Hindlimb muscle (tissue), 1 donor: ENCODE measurements at places on chromosomes 2 and 18.

- DNase-seq, result peak; percentile 47
These were observed 73.5 kb downstream of the CCBE1 start for GRCh38 chr18:59623456-59624368.

GRCh38 chr2:112472547-112473263 is 9.3 kb upstream of the TTL start:
- no peak for DNase-seq

DNA sequence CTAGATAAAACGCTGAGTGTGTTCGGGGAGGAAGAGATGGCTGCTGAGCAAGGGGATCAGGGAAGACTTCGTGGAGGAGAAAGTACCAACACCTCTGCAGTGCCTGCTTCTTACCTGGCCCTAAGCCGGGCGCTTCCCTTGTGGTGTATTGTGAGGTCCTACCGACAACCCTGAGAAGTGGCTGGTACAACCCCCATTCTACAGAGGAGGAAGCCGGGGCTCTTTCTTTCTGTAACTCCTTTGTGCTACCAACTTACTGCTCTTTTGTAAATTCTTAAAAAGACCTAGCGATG is 96.9 kb downstream of the ARMC9 start:
- DNase-seq, result no peak

DNA sequence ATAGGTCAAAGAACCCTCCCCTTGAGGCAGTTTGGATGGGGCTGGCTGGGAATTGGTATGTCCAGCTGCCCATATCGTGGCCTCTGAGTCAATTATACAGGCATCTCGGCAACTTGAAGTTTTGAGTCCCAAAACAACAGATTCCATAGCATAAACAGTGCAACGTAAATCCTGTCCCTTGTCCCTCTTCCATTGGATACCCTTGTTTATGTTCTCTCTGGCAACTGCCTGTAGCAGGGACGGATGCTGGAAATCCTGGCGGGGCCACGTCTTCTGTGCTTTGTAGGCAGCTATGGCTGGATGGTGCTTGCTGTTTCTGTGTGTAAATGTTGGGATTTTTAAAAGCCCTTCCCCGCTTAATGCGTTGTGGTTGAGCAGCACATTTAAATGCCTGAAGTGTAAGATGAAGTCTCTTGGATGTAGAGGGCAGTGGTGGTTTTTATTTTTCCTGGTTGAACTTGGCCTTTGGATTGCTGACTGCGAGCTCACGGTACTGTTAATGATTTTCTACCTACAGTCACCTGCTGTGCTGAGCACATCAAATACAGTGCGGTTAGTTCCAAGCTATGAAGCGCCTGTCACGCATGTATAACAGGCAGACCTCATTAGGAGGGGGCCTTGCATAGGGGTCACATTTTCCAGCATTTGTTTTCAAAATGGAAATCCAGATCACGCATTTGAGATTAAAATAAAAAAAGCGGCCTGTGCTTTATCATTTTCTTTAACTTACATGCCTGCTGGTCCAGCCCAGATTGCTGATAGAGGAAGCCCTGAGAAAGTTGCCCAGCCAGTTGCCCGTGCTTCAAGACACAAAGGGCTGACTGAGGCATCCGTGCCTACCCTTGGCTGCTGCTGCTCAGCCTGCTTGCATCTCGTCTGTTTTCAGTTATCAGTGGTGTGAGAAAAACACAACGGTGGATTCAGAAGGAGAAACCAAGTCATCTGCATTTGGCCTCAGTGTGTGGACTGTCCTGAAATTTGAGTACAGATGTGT is 84.7 kb downstream of the NEDD4L start:
- no peak for DNase-seq

GRCh38 chr18:45161850-45162249 is 453.4 kb upstream of the SLC14A2 start:
- DNase-seq, result no peak

DNA sequence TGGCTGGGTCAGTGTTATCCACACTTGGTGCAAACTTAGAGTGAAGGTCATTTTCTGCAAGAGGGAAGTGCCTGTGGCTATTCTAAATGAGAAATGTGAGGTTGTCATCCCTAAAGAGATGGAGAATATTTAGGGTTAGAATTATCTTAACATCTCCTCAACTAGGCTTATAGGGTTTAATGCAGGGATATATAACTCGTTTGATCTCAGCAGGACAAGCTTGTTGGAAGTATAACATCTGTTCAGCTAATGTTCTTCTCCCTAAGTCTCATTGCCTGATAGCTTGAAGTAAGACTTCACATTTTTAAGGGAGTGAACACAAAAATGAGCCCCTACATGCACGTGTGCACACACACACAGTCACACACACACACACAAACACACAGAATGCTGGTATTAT is 75.9 kb upstream of the NRXN1 start:
- no peak for DNase-seq

- no peak for DNase-seq
These were observed 26.8 kb upstream of the NABP1 start for GRCh38 chr2:191650896-191651773.

- no peak for DNase-seq
These were observed 15.3 kb downstream of the FAM168B start for GRCh38 chr2:131077966-131078365.

DNA sequence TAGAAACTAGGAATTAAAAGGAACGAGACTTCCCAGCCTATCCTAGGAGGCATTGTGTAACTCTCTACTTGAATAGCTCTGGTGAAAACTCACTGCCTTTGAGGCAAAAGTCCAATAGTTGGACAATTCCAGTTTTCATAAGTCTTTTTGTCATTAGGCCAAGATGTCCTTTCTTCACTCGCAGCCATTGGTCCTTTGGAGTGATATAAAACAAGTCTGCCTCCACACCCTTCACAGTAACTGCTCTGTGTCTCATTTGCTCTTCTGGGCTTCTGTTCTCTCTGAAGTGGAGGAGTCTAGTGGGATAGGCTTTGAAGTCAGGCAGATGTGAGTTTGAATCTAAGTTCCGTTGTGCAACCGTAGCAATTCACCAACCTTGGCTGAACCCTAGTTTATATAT is 28.2 kb downstream of the ANTXR1 start:
- DNase-seq, result no peak

- no peak for DNase-seq
These were observed 217.7 kb downstream of the GBX2 start for GRCh38 chr2:235950473-235950809.

GRCh38 chr2:33111002-33111446 is 164.3 kb downstream of the LTBP1 start:
- no peak for DNase-seq

GRCh38 chr2:383888-384287 is 96.0 kb upstream of the ALKAL2 start:
- no peak for DNase-seq

GRCh38 chr2:62657783-62658182 is 47.7 kb upstream of the EHBP1 start:
- DNase-seq, result no peak

DNA sequence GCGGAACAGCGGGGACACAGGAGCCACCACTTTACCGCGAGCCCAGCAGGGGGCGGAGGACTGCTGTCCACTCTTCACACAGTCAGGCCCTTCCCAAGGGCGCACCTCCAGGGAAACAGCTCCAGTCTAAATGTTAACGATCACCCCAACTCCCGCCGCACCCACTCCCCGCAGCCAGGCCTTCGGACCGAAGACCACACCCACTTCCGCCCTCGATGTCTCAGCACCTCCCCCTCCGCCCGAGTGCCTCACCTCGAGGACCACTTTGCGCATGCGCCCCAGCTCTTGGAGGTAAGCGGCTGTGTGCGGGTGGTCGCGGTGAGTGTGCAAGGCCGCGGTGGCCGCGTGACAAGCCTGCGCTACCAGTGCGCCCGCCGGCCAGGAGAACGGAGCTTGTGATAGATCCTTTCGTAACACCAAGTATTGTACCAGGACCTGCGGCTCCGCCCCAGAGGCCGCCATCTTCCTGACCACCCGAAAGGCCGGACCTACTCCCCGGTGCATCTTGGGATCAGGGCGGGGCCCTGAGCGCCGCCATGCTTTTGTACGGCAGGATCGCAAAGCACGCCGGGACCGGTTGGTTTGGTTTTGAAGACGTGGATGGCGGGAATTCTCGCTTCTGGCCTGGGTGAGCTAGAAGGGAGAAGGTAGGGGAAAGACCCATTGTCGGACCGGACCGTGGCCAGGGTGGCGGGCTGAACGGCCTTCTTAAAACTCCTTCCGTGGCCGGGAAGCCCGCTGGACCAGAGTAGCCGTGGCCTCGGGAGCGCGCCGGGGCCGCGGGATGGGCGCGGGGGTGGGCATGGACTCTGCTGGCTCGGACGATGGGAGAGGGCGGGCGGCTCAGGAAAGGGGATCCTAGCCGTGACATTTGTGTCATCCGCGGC is at the start of the genes CENPO and PTRHD1:
Gene CENPO, plus strand, starts transcription at position 552 of the 887 bp plus-strand sequence. CDS start 495 bp downstream, outside the sequence.
Gene PTRHD1, minus strand, starts transcription at position 518 of the 887 bp plus-strand sequence. Its CDS starts 14 bp downstream, at position 504.
- peak; percentile 97 for DNase-seq

GRCh38 chr18:43622024-43622423 is 344.7 kb upstream of the SYT4 start:
- no peak for DNase-seq

DNA sequence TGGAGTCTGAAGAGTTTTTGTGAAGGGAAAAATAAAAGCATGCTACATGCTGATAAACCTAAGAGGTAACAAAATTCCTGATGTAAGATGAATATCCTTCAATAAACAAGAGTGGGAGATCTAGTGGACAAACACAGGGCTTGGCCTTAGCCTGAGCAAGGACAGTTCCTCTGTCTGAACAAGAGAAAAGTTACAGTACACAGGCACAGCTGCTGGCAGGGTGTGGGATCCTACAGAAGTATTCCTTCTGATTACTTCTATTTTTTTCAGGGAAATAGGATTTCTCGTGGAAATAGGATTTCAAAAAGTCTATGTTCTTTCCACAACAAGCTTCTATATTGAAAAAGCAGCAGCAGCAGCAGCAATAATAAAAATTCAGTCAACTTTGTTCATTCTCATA is 54.1 kb downstream of the NBAS start:
- DNase-seq, result no peak

GRCh38 chr2:222193328-222193983 is 105.3 kb downstream of the PAX3 start:
- no peak for DNase-seq

GRCh38 chr2:55934337-55934736 is 10.8 kb upstream of the EFEMP1 start:
- DNase-seq, result no peak

DNA sequence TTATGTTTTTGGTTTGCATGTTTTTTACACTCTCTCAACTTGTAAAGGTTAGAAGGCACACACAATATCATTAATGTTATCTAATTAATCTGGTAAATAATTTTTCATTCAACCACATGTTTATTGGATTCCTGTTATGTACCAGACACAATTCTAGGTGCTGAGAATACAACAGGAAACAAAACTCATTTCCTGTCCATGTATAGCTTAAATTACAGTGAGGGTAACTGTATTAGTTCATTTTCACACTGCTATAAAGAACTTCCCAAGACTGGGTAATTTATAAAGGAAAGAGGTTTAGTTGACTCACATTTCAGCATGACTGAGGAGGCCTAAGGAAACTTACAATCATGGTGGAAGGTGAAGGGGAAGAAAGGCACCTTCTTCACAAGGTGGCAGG is 270.5 kb downstream of the TRIB2 start:
- no peak for DNase-seq

DNA sequence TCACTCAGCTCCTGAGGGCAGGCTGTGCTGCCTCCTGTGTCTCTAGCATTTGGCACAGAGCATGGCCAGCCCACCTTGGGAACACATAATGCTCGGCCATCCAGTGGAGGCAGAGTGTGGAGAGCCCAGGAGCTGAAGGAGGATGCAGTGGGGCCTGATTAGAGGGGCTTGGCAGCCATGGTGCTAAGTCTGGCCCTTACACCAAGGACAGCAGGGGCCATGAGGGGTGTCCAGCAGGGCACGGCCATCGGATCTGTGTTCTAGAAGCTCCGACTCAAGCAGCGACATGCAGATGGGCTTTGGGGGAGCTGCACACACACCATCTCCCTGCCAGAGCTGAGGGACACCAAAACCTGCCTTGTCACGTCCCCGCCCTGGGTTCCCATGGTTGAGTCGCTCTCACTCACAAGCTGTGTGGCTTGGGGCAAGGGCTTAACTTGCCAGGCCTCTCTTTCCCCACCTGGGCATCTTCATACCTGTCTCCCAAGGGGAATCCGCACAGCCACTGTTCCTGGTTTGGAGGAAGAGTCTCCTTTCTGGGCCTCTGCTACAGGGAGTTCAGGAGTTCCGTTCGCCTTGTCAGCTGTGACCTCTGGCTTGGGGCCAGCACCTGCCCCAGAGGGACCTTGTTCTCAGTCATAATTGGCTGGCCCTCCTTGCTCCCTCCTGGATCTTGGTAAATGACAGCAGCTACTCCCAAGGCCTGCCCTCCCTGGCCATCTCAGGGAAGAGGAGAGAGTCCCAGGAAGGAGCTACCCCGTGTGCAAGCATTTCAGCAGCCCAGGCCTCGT is 1.3 kb upstream of the TOGARAM2 start:
- no peak for DNase-seq

DNA sequence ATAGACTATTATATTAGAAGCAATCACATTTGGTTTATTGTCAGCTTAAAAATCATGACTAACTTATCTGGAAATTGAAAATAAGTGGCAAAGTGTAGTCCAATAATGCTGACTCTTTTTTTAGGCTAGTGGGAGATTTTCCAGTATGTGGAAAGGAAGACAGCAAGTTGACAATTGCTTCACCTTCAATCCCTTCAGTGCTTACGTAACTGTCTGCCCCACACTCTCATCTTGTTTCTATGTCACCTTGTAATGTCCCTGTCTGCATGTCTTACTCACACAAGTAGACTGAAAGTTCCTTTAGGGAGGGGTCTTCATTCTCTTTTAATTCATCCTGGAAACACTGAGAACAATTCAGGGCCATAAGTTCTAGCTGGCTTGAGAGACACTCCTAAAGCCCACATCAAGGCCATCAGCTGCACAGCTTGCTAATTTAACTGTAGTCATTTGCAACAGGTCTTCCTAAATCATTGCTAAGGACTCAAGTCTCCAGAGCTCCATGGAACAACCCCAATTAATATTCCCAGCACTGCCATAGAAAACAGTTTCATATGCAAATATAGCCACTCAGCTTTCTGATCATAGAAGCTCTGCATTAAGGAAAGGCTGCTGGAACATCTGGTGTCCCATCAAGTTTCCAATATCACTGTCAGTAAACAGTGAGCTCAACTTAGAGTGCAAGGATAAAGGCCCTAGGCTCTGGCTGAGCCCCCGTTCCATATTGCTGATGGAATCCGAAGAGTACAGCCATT is 230.5 kb downstream of the ETAA1 start:
- no peak for DNase-seq

- no peak for DNase-seq
These were observed 289.7 kb downstream of the ZNF385B start for GRCh38 chr2:179571721-179572120.

DNA sequence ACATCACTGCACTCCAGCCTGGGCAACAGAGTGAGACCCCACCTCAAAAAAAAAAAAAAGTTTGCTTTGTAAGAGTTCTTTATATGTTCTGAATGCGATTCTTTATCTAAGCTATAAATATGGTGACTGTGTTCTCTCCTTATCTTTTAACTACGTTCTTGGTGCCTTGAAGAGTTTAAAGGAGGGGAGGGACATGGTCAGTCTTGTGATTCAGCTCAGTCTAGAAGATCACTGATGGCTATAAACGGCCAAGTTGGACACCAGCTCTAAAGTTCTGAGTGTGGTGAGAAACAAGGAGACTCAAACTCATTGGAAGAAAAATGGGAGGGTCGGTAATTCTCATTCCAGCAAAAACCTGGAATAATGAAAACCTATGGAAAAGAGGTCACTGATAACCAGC is 128.4 kb upstream of the SEC11C start:
- DNase-seq, result no peak
